Effector memory CD8-positive, alpha-beta T cell (primary cell): ENCODE measurements at places on chromosomes 1 and 21.

DNA sequence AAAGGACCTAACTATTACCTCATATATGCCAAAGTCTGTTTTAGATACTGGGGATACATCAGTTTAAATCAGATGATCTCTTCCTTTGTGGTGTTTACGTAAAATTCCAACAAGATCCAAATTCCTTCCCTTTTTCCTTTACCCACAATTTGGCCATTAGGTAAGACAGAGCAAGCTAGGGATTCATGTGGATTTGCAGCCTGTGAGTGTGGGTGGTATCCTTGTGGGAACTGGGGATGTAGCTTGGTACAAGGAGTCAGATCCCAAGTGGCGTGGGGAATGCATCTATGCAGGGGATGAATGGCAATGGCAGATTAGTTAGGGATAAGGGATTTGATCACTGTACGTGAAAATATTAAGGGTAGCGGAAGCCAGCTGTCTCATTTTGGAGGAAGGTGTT is 9.8 kb upstream of the STRIP1 start:
- DNase-seq = no peak

DNA sequence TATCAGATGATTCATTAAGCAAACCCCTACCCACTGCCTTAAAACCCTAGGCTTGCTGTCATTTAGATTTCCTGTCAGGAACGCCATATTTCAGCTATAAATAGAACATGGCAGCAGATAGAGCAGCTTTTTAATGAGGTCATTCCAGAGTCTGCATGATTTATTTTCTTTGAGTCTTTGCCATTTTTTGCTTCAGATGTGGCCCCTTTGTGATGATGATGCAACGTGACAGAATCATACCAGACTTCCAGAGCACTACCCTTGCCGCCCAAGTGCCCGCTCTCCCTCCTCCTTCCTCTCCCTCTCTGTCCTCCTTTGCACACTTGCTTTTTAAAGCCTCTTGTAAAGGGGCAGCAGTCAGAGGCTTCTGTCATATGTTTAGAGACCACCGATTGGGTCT is 55.5 kb upstream of the TRIM67 start:
- DNase-seq = no peak

DNA sequence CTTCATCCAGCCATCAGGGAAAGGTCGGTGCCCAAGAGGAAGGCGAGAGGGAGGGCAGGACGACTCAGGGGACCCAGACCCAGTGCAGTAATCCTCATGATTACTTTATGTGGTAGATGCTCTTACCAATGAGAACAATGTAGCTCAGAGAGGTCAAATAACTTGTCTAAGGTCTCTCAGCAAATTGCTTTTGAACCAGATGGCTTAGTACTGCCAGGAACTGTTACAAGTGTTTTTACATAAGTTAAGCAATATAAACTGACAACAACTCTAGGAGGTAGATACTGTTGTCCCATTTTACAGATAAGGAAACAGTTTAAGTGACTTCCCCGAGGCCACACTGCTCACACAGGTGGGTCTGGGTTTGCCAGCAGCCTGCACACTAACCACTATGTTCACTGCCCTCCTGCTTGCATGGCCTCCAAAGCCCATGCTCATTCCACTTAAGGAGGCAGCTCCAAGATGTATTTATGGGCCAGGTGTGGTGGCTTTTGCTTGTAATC is 111.7 kb downstream of the LACTBL1 start:
- DNase-seq = no peak

GRCh38 chr1:150553392-150554085 is 4.3 kb downstream of the ADAMTSL4 start:
- DNase-seq = no peak

DNA sequence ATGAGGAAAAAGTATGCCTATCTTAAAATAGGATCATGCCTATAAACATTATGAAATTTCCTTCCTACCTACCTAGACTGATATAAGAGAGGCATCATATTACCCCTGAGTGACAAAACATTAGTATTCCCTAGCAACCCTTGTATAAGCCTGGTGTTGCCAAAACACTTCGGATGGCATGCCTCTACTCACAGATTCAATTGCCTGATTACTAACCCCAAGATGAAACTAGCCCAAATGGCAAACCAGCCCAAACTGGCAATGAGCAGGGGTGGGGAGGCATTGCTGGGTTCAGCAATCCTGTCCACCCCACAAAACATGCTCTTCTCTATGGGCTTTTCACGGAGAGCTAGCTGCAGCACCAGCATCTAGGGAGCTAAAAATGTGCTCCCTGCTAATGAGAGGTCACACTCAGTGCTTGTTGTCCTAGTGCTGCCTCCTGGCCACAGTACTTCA is 13.9 kb downstream of the PALMD start:
- no peak for DNase-seq

DNA sequence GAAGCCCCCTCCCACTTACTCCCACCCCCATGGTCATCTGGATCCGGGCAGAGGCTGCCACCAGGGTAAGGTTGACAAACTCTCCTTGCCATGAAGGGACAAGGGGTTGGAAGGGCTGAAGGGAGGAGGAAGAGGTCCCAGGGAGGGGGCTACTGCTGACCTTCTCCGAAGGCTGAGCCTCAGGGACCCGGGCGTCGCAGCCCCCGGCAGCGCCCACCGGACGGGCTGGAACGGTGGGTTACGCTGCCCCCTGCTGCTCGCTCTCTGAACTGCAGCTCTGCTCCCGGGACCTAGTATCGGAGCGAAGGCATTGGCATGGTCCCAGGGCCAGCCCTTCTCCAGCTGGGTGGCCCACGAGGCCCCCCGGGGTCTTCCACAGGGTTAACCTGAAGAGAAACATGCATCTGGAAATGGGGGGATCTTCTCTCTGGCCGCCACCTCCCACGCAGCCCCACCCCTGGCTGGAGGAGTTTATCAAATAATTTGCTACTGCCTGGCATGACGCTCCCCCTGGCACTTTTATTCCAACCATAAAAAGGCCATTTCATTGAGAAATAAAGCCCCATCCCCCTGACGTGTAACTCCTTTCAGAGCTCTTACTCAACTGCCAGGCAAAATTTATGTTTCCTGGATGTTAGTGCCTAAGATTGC is 70.4 kb upstream of the TARDBP start:
- DNase-seq = peak; percentile 62

GRCh38 chr1:37951041-37951782 is 4.4 kb upstream of the INPP5B start:
- DNase-seq = no peak

DNA sequence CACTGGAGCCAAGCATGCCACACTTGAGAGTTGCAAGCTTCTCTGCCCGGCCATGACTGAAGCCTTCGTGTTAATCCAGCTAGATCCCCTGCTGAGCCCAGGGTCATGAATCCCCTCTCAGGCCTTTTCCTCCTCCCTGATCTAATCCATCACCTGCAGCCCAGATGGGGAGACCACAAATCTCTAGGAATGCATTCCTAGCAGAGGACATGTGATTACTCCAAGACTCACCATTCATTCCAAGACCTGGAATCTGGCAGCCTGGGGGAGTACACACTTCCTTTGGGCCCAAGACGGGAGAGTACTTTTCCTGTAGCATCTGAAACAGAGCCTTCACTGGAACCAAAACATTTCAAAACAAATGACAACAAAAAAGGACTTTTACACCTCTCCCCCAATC is 269.3 kb upstream of the NFIA start:
- DNase-seq = no peak

- no peak for DNase-seq
Observed at GRCh38 chr1:24508911-24509310, 6.3 kb downstream of the RCAN3 start.

GRCh38 chr1:53945433-53946251 is at the start of gene IFT25:
Gene IFT25 (minus strand): TSS chr1:53945699. CDS start chr1:53940082, 5,617 bp downstream.
- peak; percentile 99 for DNase-seq

DNA sequence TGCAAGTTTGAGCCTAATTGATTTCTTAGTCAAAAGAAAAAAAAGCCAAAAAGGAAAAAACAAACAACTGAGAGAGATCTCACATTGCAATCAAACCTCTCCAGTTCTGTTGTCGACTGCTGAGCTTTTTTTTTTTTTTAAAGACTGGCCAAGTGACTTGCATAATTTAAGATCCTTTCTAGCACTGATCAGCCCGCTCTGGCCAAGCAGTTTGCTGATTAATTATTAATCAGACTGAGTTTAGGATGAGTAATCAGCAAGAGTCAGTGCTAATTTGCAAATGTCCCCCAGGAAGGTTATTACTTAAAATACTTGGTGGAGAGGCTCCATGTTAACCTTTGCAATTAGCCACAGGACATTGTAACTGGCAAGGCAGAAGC is 39.3 kb downstream of the HMGB4 start:
- no peak for DNase-seq

DNA sequence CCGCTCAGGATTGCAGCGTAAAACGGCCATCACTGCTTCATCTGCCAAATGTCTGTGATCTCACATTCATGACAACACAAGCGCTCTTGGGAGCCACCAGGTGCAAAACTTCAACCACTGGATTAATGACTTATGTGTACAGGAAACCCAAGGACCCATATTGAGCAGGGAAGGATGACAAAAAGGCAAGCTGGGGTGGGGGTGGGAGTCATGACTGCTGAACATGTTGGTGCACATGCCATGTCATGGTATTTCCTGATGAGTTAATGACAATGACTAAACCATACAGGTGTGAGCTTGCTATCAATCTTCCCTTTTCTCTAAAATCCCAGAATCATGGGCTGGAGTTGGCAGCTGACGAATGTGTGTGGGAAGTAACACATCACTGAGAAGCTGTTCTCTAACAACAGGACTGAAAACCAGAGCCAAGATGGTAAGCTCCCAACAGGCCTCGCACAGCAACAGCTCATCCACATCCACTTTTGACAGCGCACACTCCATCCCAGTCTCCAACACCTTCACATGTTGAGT is 3.1 kb upstream of the SH2D5 start:
- no peak for DNase-seq

- no peak for DNase-seq
Observed at GRCh38 chr1:177228693-177229065, 57.9 kb downstream of the BRINP2 start.

- no peak for DNase-seq
Observed at GRCh38 chr1:156704930-156705320, 458 bp downstream of the CRABP2 start.

DNA sequence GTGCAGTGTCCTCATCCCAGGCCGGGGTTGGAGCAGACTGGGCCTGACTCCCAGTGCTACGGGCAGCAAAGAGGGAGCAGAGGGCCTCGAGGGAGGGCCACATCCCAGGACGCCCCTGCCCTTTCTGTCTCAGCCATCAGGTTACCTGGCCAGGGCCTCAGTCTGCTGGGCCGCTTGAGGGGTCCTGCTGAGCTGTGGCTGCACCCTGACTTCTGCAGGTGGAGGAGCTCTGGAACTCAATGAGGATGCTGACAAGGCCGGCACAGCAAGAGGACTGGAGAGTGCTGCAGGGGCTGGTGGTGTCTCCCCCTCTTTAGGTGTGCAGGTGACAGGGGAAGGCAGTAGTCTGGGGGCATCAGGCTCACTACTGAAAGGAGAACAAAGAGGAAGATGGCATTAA is 3.3 kb downstream of the ZNF692 start:
- no peak for DNase-seq

DNA sequence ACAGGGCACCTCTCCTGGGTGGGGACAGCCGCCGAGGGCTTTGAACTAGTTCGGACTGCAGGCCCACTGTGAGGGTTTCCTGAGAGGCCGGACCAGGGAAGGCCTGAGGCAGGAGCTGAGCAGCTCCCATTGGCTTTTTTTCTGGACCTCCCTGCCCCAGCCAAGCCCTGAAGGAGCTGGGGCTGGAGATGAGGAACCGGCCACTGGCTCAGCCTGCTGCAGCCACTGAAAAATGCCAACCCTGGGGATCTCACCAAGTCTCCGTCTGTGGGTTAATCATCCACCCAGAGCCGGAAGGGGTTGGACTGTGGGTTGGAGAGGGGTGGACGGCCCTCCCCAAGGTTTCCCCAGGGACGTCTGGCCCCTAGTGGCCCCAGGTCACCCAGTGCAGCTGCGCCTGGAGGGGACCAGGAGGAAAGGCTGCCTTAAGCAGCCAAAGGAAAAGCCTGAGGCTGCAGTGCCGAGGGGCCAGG is 2.5 kb downstream of the VWA1 start:
- no peak for DNase-seq

GRCh38 chr1:207336559-207337467 is 15.3 kb downstream of the CD55 start:
- DNase-seq = no peak

DNA sequence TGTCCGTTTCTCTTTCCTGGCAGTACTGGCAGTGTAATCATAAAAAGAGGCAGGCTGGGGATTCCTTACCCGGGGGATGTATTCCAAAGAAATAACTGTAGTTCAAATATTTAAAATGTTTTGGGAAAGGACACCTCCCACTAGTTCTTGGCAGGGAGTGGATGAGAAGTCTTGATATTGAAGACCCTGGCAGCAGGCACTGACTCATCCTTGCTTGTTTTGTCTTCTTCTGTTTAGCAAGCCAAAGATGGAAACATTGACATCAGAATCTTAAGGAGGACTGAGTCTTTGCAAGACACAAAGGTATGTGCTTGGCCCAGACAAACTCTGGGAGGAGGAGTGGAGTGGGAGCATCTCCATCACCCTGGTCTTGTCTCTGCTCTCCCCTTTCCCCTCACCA is 639 bp downstream of the IL20 start:
- no peak for DNase-seq
